ENCODE measurements at places on chromosomes 4 and X.

GRCh38 chrX:150262456-150262855 lies 100.7 kb upstream of the MAMLD1 start:
- DNase-seq = no peak

DNA sequence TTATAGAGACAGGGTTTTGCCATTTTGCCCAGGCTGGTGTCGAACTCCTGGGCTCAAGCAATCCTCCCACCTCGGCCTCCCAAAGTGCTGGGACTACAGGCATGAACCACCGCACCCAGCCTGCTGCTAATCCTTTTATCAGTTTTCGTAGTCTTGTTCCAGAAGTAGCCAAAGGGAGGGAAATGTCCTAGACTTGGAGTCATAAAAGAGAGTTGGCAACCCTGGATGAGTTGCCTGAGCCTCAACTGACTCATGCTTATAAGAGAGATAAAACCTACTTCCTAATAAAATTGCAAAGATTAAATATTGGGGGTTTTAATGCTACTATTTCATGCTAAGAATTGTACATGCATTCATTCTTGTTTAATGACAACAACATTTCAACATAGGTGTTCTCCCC lies 44.3 kb downstream of the CD40LG start:
- DNase-seq = no peak

DNA sequence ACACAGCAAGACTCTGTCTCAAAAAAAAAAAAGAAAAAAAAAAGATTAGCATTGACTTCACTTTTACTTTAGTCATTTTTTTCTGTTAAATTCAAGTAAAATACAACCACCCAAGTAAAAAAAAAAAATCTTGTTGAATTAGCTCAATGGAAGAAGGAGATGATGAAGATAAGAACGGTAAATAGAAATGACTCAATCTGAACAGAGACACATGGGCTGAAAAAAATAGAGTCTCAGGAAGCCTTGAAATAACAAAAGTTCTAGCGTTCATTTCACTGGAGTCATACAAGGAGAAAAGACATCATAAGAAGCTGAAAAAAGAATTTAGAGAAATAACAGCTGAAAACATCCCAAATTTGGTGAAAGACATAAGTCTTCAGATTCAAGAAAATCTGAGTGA lies 75.5 kb downstream of the CASP3 start:
- no peak for DNase-seq

DNA sequence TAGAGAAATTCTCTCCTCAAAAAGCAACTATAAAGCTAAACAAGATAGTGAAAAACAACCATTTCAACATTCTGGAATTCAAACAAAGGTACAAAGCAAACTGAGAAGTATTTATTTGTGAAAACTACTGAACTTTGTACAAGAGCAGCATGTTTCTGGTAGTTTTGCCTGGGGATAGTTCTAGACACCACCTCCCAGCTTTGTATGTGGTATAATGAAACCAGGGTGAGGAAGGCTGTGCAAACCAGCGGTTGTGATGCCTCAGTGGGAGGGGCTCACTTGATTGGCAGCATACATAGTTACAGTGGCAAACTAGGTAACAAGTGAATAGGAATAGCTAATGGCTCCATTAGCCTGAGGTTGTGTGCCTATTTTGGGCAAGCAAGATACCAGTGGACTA lies 18.6 kb upstream of the FRMD7 start:
- DNase-seq = no peak

DNA sequence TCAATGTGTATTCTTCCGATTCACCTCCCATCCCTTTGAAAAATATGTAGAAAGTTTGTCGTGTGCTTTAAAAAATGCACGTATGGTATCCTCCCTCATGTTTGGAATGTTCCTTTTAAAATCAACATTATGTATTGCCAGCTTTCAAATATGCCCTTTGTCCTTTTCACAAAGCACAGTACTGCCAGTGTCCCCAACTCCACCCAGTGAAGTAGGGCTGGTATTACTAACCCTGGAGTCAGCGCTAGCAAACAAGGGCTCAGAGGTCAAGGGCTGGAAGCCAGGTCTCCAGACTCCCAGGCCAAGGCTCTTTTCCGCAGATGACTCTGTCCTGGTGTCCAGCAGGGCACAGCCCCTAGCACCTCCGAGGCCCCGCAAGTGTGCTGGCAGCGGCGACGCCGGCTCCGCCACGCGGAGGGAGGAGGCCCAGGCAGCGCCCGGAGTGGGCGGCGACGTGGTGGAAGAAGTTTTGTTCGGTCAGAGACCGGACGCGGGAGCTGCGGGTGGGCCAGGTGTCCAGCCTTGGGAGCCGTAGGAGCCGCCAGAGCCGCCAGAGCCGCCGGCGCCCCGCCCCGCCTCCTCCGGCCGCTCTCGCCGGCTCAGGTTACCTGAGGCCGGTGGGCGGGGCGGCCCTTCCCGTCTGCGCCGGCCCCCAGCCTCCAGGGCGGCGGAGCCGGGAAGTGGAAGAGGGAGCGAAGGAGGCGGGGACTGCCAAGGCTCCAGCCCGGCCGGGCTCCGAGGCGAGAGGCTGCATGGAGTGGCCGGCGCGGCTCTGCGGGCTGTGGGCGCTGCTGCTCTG lies at the start of gene IL13RA1:
IL13RA1 (plus strand) TSS at position 720 of the 799 bp plus-strand sequence; CDS start at position 753, 33 bp downstream.
- DNase-seq = no peak

DNA sequence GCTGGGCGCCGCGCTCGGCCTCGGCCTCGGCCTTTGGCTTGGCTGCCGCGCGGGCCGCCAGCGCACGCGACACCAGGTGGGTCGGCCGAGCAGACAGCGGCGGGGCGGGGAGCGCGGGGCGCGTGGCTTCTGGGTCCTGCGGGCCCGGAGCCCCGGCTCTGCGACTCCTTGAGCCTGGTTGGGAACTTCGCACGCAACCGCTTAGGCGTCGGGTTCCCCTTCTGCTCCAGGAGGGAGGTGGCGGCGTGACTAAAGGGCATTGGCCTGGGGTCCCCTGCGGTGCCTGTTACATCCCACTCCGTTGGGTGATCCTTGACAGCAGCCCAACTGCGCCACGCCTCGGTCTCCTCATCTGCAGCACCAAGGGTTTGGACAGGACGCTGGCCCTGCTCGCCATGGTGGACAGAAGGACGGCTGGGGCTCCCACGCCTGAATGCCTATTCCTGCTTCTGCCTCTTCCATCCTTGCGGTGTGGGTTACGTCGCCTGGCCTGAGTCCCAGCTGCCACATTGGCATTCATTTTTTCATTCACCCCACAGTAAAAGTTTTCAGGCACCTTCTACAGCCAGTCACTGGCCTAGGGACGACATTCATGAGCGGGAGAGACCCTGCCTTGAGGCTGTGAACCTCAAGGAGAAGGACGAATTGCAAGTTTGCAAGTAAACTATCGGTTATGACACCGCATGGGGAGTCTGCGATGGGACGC lies 631 bp downstream of the EVC start:
- no peak for DNase-seq

GRCh38 chr4:48680848-48681568 lies 99.1 kb downstream of the FRYL start:
- DNase-seq = no peak

GRCh38 chrX:118941147-118941546 lies 33.3 kb upstream of the LONRF3 start:
- DNase-seq = no peak

DNA sequence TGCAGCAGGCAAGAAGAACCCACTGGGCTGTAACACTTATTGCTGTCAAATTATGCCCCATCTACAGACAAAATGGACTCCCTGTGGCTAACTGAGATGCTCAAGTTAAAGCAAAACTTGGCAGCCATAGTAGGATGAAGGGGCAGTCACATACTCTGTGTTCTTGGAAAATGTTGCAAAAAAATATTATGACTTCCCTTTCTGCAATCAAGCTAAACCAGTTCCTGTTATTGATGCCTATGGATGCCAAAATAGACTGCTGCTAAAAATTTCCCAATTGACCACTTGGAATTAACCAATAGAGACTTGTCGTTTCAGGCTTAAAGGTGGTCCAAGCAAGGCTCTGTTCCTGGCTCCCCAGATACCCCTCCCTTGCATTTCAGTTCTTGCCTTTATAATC lies 49.5 kb downstream of the IQCM start:
- DNase-seq = no peak

Measured in SK-N-MC (cell line).